ENCODE measurements at places on chromosomes 2 and 18. TPM values are rescaled to one million over a fixed set of nuclear protein-coding genes. Genes with fewer than 3 reads are reported as not detected.

DNA sequence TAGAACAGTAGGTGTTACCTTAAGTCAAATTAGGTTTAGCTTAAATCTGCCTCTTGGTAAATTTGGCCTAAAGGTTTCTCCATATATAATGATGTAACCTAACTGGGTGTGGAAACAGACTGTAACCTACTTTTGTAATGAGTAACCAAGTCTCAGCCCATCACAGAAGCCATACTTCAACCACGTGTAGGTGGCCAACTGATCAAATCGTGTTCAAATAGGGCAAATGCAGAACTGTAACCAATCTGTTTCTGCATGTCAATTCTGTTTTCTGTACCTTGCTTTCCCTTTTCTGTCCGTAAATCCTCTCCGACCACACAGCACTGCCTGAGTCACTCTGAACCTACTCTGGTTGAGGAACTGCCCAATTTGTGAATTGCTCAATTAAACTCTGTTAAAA is 34.0 kb upstream of the PLA2R1 start:
- no peak for DNase-seq

- DNase-seq: peak; percentile 43
Measured at GRCh38 chr2:21356086-21356856, 232.5 kb downstream of the TDRD15 start.

DNA sequence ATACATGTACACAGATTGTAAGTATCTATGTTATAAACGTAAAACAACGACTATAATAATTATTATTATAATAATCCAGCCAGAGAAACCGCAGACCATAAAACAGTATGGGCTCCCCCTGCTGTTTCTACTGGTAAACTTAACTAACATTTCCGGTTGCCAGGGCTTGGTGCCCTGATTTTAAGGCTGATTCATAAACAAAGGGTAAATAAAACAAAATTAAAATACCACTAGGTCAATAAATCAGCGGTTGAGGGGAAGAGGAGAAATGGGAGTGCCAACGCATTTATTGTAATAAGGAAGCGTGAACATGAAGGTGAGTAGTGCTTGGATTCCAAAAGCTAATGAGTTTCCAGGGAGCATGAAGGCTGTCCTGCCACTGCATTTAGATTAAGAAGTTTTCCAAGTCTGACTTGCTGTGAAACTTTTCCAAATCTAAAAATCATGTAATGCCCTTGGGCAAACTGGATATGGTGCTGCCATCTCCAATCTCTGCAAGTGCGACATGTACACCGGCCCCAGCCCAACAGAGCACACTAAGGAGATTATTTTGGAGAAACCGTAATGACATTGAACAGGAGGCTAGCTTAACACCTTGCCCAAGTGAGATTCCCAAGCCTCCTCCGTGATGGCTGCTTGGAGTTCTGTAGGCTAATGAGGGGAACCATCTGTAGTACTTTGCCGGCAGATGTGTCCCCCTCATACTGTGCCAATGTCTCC is 50.7 kb upstream of the HNRNPA3 start:
- no peak for DNase-seq

DNA sequence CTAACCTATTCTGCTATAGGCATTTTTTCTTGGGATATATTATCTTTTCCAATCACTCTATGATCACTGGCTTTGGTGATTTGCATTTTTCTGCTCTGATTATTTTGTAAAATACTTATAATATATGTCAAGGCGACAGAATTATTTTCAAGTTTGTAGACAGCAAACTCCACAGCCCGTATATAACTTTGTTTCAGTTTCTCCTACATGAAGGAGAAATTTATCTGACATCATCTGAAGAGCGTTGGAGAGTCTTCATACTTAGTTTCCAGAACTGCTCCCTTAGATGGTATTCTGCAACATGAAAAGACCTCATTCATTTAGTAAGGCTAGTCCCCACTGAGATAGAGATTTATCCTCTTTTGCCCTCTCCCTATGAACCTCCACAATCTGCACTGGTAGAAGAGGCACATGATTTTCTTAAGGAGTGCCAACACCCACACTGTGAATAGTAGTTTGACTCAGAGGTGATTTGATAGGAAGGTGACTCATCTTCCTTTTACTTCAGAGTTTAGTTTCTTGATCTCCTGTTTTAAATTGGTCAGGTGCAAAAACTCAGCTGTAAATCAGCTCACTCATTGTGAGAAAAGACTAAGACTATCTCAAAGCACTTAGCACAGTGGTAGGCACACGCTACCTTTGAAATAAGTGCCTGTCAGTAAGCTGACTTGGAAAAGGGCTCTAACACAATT is 1848.6 kb upstream of the CELF4 start:
- no peak for DNase-seq

DNA sequence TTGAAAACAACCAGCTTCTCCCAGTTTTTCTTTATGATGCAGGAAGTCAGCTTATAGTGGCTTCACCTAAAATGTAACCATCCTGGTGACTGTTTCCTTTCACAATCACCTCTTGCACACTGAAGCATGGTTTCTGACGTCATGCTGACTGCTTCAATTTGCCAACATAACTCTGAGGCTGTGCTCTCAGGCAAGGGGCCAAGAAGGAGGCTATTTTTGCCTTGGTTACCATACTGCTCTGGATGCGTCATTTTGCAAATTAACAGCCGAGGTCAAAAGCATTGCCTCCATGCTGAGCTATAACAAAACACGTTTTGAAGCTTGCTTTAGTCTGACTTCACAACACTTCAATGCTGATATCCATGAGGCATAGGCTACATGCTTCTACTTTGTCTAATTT is 397.8 kb downstream of the METTL4 start:
- DNase-seq: peak; percentile 41

GRCh38 chr18:35236571-35237363 is 4.1 kb upstream of the ZNF397 start:
- no peak for DNase-seq

- peak; percentile 21 for DNase-seq
Measured at GRCh38 chr2:111157798-111158197, 37.1 kb downstream of the BCL2L11 start.

DNA sequence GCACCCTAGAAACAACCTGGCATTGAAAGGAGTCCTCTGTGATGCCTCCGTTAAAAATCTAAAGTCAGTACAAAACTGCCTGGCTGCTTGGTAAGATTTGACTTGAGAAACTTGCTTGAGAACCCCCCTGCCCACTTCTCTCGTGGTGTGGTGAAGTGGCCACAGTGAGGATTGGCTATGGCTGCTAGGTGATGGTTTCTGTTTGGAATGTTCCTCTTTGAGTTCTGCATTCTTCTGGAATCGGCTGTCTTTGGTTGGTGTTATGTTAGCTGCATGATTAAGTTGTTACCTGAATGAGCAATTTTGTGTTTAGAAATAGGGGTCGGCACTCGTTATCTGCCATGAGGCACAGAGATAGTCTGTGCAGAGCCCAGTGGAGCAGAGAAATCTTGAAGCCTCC is 21.7 kb upstream of the SAG start:
- no peak for DNase-seq

- no peak for DNase-seq
Measured at GRCh38 chr2:67500541-67500940, 103.4 kb downstream of the ETAA1 start.

DNA sequence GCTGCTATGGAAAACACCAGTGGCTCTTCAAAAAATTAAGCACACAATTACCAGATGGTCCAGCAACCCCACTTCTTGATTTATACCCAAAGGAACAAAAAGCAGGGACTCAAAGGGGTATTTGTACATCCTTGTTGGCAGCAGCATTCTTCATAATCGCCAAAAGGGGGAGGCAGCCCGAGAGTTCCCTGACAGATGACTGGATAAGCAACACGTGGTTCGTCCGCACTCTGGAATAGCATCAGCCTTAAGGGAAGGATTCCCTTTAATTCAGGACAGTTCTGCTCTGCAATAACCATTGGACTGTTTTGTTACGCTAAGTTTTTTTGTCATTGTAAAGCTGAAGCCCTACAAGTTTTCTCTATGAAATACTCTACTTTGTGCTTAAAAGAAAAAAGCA is 76.7 kb upstream of the TWIST2 start:
- no peak for DNase-seq

The MC5R gene
- not detected for total RNA-seq

DNA sequence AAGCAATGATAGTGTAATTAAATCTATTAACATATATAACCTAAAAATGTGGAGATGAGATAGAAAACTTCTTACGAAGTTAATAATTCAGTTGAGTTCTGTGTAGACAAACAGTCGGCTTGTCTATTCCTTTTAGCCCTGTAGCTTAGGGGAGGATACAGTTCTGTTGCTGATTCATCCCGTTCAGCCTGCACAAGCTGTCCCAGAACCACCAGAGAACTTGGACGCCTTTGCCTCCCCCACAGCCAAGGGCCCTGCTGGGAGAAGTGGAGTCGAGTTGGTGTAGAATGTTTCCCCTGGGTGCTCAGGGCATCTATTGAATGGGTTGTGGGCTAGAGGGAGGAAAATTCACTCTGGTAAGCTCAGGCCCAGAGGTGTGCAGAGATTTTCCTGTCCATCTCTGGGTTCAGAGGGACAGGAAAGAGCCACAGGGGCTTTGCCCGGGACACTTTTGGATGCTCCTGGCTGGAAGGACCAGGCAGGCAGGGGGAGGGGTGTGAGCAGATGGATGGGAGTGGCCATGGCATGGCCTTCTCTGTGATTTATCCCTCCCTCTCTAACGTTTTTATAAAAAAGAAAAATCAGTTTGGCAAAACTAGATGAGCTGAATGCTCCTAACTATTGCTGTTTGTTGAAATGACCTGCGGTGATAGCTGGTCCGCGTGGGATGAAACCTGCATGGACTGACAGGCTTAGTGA is 42.8 kb upstream of the GALR1 start:
- no peak for DNase-seq

DNA sequence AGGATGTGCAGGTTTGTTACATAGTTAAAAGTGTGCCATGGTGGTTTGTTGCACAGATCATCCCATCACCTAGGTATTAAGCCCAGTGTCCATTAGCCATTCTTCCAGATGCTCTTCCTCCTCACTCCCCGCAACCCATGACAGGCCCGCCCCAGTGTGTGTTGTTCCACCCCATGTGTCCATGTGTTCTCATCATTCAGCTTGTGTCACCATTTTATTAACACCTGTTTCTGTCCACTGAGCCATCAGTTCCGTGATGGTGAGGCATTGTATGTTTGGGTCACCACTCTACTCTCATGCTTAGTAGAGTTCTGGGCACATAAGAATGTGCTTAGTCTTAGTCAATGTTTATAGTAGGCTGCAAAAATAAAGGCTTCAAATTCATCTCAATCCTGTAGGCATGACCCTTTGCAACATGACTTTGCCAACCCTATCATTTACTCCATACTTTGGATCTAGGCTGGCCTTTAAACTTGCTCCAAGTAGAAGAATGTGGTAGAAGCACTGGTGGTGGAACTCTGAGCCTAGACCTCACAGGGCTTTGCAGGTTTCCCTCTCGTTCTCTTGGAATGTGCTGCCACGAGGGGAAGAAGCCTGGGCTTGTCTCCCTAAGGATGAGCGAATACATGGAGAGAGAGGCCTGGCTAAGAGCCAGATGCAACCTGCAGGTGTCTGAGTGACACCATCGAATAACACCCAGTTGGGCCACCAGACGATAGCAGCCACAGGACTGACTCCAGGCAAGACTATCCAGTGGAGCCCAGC is 161.5 kb downstream of the NAPG start:
- DNase-seq: no peak

The ZNF2 gene
- total RNA-seq: 2.8 TPM

The SIX2 gene
- total RNA-seq: 15.8 TPM

DNA sequence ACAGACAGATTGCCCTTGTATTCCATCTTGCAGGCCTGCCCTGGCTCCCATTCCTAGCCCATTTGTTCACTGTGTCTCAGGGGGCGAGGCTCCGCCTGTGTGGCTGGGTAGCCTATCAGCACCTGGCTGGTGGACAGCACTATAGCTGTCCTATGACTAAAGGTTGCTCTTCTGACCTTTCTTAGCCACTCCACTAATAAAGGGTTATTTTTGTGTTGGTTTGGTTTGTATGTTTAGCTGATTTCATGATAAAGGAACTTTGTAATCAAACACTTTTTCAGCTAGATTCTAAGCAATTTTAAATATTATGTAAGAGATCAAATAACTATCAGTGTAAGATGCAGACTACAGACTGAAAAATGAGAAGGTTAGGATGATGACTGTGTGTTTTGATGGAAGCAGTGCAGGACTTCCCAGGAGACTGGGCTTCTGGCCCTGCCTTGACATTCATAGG is 72.2 kb downstream of the CRIM1 start:
- DNase-seq: no peak

The BBS5 gene
- 0.58 TPM for total RNA-seq

- no peak for DNase-seq
Measured at GRCh38 chr2:43481927-43482542, 113.8 kb downstream of the THADA start.

- DNase-seq: no peak
Measured at GRCh38 chr2:57907411-57907810, 139.2 kb upstream of the VRK2 start.

GRCh38 chr2:172079838-172080640 is 5.3 kb upstream of the DLX1 start:
- DNase-seq: peak; percentile 20

DNA sequence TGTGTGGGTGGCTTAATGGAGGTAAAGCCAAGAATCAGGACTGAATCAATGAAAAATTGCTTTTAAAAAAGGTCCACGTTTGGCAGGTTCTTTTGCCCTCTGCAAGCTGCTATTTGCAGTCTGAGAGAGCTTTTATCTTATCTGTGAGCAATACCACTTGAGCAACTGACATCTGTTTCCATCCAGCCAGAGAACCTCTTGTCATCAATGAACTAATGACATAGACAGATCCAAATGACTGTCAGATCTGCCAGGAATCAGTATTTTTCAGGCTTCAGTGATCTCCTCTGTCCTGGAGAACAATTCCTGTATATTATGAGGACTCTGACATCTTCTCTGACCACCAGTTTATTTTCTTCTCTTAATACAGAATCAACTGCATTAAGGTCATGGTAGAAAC is 608.1 kb downstream of the LRP1B start:
- peak; percentile 3 for DNase-seq

GRCh38 chr2:119548516-119549120 is 4.4 kb downstream of the CFAP221 start:
- no peak for DNase-seq

DNA sequence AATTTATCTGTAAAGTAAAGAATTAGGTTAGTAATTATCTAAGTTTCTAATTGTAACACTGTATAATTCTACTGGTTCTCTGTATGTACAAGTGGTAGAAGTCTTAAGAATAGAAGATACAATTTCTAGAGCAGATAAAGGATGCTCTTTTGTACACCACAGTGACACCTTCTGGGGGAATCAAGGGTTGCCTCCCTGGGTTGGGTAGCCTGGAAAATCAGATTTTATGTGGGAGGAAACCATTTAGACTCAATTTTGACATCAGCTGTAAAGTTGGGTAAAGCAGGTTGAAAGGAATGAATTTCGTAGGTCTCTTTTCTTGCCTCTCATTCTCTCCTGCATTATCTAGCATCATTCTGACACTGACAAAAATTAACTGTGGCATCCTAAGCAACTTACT is 354.8 kb downstream of the DCC start:
- no peak for DNase-seq

The UGT1A4 gene
- total RNA-seq: not detected

The HOXD13 gene
- total RNA-seq: not detected

The ASAP2 gene
- 47.9 TPM for total RNA-seq

DNA sequence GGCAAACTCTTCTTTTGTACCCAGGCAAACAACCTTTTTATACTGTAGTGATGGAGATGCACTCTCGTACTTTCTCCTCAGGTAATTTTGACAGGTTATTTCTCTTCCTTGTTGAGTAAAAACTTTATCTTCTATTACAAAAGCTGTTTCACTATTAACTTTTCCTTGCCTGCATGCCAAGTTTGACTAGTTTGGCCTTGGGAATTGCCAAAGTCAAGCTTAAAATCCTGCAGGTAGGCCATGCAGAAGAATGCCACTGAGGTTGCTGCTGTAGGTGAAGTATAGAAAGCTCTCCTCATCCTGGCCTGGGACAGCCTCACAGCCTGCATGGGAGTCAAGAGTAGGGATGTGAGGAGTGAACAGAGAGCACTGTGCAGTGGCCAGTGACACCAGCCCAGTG is 1293.5 kb upstream of the CHAC2 start:
- DNase-seq: no peak

The STARD6 gene
- total RNA-seq: not detected
